NCI-H460 (cell line): ENCODE measurements at places on chromosomes 6 and 20.

DNA sequence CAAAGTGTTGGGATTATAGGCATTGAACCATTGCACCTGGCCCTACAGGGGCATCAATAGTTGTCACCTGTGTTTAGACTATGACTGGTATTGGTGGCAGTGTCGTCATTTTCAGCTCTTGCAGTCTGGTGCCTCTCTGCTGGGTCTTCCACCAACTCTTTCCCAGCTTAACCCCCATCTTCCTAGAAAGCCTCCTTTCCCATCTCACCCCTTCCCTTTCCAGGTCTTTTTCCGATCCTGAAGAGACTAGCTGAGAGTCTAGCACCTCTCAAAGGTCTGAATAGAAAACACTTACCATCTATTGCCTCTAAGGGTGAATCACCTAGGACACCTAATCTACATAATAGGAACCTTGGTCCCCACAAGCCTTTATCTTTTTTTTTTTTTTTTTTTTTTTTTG is 71.0 kb downstream of the TCP11 start:
- no peak for DNase-seq

- no peak for DNase-seq
Measured at GRCh38 chr20:12223057-12223456, 305.4 kb downstream of the BTBD3 start.

DNA sequence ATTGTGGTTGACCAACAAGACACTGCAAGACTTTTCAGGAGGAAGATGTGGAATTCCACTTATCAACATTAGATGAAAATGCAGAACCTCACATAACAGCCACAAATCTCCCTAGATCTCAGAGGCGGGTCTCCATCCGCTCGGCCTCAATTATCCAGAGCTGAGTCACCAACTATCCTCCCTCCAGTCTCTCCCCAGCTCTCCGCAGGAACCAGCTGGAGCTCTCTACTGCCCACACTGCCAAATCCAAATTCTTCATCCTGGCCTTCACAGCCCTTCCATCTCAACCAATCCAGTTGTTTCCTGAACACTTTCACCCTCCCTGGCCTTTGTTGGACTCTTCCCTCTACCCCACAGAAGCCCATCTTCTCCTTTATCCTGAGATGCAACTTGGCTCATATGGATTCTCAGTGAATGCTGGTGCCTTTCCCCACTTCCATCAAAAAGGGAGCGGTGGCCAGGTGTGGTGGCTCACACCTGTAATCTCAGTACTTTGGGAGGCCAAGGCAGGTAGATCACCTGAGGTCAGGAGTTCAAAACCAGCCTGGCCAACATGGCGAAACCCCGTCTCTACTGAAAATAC is 3.5 kb upstream of the TGIF2 start:
- no peak for DNase-seq

DNA sequence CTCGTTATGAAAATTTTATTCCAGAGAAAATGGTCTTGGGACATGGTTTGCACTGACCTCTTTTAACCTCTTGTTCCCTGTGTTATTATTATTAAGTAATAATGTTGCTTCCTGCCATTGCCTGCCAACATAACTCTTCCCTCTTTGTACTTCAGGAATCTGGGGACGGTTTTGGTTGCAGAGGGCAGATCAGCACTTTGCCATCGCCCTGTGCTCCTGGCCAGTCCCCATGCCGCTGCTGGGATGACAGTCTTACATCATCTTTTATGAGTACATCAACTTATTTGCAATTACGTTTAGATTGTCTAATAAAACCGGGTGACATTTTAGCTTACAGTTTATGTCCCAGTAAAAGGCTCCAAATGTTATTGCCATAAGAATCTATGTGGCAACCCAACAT is 157.2 kb downstream of the CDH26 start:
- DNase-seq: no peak

GRCh38 chr20:16178546-16179135 is 394.6 kb downstream of the KIF16B start:
- DNase-seq: no peak

GRCh38 chr20:21564127-21564773 is 50.4 kb upstream of the NKX2-2 start:
- no peak for DNase-seq

DNA sequence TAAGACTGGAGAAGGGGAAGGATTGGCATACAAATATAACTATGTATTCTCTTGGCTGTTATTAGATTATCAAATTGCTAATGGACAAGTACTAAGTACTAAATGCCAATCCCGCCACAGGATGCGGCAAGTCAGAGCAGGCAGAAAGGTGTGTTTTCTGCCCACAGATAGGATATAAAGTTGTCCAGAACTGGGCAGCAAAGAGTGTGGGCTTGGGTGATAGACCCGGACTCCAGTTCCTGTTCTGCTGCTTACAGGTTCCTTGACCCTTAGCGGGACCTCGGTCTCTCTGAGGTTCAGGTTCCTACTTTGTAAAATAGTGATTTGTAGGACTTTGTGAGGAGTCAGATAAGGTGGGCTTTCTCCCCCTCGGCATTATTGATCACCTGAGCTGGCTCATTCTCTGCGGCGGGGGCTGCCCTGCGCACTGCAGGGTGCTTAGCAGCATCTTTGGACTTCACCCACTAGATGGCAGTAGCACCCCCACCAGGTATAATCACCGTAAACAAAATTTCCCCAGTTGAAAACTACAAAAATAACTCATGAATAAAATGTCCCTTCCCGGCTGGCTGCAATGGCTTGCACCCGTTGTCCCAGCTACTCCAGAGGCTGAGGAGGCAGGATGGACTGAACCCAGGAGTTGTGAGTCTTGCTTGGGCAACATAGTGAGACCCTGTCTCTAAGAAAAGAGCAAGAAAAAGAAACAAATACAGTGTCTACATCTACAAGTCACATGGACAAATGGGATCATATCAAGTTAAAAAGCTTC is 193.1 kb downstream of the DOK5 start:
- DNase-seq: no peak

DNA sequence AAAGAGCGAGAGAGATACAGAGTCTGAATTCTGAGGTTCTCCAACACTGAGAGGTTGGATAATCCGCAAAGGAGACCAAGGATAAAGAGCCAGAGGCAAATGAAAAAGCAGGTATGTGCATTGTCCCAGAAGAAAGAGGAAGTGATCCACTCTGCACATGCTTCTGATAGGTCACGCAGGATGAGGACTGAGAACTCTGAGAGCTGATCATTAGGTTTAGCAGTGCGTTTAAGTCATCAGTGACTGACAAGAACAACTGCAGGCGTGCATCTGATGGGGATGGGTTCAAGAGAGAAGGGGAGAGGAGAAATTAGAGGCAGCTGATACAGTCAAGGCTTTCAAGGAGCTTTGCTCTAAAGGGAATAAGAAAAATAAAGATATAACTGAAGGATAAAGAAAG is 301.2 kb upstream of the SGK1 start:
- DNase-seq: no peak

DNA sequence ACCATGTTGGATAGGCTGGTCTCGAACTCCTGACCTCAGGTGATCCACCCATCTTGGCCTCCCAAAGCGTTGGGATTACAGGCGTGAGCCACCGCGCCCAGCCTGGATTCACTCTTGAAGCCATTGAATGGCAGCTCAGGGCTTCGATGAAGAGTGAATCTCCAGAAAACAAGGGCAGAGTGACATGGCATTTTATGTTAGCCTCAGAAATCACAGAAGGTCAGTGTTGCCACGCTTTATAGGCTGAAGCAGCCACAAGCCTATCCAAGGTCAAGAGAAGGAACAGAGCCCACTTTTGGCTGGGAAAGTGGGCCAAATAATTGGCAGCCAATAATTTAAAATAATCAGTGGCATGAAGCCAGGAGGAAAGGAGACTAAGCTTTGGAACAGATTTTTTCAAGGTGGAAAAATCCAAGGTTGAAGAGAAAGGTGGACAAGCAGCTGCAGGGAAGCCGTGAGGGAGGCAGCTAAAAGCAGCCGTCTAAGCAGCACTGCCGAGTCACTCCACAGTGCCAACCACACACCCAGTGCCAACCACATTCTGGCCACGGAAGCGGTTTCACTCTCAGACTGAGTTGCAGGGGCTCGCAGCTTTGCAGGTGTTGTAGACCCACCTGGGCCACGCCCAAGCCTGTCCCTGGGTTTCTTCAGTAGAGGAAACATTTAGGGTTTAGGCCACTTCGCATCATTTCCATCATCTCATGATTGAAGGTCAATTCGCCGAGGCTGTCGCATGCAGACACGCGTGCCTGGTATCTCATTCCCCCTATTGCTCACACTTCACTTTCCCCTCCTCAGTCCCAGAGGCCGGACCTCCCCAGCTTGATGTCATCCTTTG is 17.4 kb upstream of the AVP start:
- DNase-seq: no peak

DNA sequence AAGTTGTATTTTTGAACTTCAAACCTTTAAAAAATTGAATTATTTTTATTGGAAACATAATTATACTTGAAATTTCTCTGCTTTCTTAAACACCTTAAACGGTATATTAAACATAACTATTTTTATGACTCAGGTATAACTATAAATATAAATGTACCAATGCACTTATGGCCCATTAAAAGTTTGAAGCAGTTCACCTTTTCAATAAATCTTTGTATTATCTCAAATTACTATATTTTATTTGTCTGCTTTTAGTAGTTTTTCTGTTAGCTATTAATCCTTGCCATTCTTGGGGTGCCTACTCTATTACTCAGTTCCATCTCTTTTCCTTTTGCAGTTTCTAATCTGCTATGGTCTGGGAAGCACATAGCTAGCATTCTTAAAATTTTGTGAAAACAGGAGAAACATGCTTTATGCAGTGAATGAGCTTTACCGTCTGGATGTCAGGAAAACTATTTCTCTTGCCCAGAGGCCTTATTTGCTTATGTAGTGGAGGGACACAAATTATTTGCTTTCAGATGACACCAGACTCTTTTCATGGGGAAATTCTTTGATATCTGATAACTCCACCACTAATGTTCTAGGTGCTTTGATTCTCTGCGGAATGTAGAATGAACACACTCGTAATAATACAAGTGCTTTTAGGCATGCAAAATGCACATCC is 378.9 kb upstream of the CITED2 start:
- no peak for DNase-seq

DNA sequence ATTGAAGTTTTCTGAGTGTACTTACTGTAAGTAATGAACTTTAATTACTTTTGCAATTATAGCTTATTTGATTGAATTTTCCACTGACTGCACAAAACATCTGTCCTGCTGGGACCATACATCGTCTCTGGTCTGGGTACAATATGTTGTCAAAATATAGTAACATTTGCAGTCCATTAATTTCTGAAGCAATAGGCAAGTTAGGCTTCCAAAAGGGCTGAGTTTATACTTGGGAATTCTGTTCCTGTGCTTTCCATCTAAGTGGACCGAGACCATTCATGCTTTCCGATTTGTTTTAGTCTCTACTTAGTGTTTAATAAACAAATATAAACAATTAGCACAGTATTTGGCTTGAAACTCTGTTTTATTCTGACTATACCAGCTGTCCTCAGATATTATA is 139.3 kb downstream of the RFPL4B start:
- DNase-seq: no peak

DNA sequence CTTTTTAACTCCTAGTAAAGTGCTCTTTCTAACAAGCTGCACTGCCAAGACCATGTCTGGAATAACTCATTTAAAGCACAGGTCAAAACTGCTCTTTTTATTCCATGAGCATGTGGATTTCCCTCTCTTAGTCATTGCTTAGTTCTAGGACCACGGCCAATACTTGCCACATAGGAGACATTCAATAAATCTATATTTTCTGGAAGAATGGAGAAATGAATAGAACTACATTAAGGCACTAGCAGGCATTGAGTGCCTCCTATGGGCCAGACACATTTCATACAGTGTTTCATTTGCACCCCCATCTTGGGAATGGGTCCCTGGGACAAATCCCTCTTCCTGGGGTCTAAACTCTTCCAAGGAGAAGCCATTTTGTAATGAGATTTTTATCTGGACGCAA is 552.8 kb upstream of the CITED2 start:
- DNase-seq: no peak

DNA sequence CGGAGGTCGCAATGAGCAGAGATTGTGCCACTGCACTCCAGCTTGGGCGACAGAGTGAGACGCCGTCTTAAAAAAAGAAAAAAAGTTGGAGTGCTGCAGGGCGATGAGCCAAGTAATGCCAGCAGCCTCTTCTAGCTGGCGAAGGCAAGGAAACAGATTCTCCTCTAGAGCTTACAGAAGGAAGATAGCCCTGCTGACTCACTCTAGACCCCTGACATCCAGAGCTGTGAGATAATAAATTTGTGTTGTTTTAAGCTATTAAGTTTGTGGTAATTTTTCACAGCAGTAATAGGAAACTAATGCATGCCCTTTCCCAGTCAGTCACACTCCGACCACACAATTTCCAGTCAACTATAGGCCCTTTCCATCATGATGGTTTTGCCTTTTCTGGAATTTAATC is 16.4 kb downstream of the PRSS16 start:
- DNase-seq: no peak

DNA sequence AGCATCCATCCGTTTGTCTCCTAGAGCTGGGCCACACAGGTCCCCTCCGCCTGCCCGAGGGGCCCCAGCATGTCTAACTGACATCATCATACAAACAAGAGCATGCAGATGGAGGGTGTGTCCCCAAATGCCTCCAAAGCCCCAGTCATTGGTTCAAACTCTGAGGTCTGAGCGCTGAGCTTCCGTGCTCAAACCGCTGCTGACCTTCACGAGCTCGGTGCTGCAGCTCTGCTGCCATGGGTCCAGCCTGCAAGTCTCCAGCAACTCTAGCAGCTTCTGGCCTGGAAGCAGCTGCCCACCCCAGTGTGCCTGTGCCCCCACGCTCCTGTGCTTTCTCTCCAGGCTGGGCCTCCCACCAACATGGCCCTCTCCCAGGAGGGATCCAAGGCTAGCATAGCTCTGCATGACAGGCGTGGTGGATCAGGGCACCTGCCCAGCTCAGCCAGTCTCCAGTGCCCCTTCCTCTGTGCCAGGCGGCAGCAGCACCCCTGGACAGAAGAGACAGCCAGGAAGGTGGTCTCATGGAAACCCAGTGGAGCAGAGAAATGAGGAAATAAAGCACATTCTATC is 131.6 kb upstream of the PMEPA1 start:
- DNase-seq: no peak

- DNase-seq: no peak
Measured at GRCh38 chr6:85537055-85537494, 56.6 kb downstream of the SNX14 start.

DNA sequence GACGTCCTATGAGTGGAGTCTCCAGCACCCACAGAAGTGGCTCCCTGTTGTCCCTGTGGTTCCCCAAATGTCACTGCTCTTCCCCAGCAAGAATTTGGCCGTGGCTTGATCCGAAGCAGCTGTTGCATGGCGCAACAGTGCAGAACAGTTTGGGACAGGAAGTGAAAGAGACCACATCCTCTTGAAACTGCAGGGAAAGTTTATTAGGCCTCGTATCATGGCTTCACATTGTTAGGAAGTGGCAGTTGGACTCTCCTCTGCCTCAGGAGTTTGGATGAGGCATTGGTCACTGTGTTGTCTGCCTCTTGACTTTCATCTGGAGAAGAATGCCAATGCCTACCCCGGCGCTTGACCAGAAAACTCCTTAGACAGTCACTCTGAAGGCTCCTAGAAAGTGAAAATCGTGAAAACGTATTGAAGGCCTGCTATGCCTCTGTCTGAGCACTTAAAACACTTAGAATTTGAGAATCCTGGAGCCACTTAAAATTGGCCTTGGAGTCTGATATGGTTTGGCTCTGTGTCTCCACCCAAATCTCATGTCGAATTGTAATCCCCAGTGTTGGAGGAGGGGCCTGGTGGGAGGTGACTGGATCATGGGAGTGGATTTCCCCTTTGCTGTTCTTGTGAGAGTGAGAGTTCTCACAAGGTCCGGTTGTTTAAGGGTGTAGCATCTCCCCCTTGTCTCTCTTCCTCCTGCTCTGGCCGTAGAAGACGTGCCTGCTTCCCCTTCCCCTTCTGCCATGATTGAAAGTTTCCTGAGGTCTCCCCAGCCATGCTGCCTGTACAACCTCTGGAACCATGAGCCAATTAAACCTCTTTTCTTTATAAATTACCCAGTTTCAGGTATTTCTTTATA is 334.9 kb upstream of the JARID2 start:
- DNase-seq: no peak
